ENCODE measurements at places on chromosomes 16 and 17. TPM values are rescaled to one million over a fixed set of nuclear protein-coding genes. Genes with fewer than 3 reads are reported as not detected.

The DNAH3 gene
- total RNA-seq = not detected

The PITPNM3 gene
- total RNA-seq = 4.3 TPM

The NEK8 gene
- 2.8 TPM for total RNA-seq

The TP53TG3D gene
- not detected for total RNA-seq

The RBL2 gene
- total RNA-seq = 85.3 TPM

The TBC1D3B gene
- not detected for total RNA-seq

The CFAP119 gene
- total RNA-seq = 71.2 TPM

The SCRN2 gene
- total RNA-seq = 27.1 TPM

The CIITA gene
- total RNA-seq = 7.2 TPM

The CACNG5 gene
- not detected for total RNA-seq

The SUPT6H gene
- 48.7 TPM for total RNA-seq

DNA sequence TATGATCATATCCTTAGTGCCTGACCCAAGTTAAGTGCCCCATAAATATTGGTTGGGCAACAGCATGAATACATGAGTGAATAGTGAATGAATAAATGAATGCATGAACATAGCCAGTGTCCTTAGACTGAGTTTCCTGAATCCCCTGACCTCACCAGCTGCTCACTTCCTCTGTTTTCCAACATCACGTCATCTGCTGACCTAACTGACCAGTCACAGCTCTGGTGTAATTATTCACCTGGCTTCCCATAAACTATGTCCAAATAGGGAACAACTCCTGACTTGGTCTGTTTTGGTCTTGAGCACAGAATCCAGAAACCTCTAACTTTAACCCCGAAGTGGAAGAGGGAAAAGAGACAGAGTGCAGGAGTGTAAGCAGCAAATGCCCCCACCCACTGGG is 83.4 kb downstream of the ASIC2 start:
- DNase-seq = no peak

DNA sequence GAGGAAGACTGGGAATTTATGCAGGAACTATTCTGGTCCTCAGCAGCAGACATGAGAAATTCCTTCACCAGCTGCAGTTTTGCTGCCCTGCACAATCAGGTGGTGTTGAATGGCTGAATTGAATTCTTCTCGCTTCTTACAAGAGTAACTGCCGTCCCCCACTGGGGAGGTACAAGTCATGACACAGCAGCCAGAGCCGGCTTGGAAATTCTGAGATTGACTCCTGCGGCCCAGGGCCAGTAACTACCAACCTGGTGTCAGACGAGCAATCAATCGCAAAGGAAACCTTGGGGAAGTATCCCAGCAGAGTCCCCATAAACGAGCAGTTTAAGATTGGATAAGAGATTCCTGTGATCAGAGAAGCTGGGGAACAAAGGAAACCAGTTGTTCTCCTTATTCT is 30.7 kb downstream of the KNOP1 start:
- no peak for DNase-seq

DNA sequence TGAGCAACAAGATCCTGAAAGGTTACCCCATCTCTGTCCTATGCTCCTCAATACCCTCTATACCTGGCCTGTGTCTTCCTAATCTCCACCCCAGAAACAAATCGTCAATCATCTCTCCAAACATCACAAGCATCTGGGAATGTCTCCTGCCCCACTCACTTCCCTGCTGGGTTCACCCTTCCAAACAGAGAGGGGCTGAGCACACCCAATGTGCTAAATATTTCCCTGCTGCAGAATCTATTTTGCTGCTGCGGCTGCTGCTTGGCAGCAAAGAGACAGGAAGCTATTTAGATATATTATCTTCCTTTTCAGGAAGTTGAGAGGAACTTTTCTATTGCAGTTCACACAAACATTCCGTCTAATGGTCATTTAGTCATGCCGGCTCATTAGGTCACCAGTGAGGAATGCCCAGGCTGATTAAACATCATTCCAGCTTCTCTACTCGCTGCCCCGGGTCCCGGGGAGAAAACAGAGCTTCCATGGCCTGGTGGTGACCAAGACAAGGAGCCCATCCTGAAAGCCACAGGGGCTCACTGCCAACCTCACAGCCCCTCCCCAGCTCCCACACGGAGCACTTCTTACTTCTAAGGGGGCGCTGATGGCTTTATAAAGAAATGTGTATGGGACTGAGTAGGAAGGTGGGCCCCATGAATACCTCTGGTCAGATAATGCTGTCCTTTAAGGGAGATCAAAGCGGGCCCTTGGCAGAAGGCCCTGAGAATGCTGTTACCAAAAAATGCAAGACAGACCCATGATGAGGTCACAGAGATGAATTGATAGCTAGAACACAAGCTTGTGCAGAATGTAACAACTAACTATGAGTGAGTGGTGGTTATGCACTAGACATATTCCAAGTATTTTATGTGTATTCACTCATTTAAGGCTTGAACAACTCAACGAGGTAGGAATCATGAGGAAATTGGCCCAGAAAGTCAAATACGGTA is 218.3 kb downstream of the SOX9 start:
- DNase-seq = peak; percentile 85

- no peak for DNase-seq
Measured at GRCh38 chr17:20053361-20053964, 44.3 kb downstream of the SPECC1 start.

- DNase-seq = no peak
Measured at GRCh38 chr16:15466131-15466530, 31.7 kb downstream of the BMERB1 start.

DNA sequence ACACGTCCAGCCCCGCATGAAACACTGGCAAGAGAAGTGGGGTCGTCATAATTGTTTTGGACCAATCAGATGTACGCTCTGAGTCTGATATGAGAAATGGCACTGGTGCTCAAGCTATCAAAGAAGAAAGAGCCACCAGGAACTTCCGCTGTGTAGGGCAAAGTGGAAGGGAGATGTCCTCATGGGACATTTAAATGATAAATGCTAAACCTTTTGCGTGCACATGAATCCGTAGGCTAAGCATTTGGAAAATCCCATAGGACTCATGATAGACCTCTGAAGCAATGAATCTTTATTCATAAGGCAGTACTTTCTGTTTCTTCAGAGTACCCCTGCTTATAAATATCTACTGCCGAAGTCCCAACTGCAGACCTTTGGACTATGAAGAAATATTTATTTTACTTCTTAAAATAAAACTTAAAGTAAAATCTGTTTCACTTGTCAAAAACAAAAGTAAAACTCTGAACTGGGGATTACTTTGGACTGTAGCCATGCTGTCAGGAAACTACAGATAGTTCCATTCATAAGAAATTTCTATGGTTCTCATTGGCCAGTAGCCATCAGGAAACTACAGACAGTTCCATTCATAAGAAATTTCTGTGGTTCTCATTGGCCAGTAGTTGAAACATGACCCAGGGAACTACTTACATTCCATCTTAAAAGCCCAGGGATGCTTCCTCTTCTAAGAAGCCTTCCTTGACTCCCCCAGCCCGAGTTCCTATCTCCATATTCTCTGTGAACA is 335.1 kb downstream of the HS3ST4 start:
- peak; percentile 39 for DNase-seq

DNA sequence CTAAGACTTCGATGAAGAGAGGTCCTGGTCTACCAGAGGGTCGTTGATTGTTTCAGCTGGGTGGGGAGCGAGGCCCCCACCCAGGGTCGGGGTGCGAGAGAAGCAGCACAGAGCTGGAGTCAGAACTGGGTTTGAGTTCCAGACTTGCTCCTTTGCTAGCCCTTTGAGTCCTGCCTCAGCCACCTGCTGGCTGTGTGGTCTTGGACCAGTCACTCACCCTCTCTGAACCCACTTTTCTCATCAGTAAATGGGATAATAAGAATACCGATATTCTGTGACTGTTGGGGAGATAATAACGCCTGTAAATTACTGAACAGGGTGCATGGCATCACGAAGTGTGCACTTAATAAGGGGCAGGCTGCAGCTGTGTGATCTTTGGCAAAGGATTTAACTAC is 427 bp upstream of the MMP28 start:
- DNase-seq = no peak

DNA sequence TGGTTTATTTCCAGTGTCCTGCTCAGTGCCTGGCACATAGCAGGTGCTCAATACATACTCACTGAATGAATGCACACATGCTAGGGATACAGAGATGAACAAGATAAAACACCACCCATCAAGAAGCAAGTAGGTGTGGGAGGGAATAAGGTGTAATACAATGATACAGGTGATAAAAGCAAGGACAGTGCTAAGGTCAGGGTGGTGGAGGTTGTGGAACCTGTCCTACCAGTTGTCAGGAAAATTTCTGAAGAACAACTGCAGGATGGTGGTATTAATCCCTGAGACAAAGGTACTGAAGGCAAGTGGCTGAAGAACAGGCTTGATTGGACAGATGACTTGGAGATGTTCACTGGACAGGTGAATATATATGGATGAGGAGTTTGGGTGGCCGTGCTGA is 1.8 kb downstream of the KNOP1 start:
- DNase-seq = no peak

DNA sequence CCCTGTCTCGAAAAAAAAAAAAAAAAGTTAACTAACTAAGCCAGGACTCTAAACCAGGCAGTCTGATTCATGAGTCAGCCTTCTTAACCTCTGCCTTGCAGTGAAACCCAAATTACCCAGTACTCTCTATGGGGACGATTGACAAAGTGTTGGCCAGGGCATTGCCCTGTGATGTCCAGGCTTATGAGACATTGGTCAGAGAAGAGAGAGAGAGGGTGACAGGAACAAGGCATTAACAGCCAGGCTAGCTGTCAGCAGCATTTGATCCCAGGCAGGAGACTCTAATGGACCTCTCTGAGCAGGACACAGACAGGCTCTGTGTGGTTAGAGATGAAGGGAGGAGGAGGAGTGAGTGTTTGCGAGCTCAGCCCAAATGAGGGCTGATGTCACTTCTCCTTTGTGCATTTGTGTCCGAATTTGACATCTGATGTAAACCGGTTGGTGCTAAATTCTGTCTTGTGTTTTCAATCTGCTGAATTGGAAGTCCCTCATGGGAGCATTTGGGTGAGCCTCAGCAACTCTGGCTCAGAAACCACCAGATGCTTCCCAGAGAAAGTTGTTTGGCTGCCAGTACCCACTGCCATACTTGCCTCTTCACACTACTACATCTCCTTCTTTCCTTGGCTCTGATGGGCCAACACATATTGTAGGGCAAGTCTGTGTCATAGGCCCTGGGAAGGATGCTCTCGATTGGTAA is 4.3 kb upstream of the MYL4 start:
- no peak for DNase-seq

GRCh38 chr16:83455716-83456115 is 352.1 kb upstream of the HSBP1 start:
- no peak for DNase-seq

GRCh38 chr16:26643519-26643918 is 423.2 kb upstream of the C16orf82 start:
- no peak for DNase-seq

DNA sequence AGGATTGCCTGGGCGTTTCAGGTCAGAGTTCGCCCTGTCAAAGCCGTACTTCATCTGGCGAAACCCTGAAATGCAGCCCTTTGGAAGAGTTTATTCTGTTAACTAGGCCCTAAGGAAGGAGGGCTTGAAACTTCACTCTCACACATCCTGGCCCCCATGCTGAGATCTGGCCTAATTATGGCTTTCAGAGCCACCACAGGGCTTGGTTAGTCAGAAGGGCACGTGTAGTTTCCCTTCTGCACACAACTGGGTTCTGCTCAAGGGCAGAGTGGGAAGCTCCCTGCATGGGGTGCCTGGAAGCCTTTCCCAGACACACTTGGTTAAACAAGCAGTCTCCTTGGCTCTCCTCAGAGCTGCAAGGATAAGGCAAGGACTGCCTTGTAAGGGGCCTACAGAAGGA is 397.3 kb downstream of the SHISA9 start:
- DNase-seq = no peak

DNA sequence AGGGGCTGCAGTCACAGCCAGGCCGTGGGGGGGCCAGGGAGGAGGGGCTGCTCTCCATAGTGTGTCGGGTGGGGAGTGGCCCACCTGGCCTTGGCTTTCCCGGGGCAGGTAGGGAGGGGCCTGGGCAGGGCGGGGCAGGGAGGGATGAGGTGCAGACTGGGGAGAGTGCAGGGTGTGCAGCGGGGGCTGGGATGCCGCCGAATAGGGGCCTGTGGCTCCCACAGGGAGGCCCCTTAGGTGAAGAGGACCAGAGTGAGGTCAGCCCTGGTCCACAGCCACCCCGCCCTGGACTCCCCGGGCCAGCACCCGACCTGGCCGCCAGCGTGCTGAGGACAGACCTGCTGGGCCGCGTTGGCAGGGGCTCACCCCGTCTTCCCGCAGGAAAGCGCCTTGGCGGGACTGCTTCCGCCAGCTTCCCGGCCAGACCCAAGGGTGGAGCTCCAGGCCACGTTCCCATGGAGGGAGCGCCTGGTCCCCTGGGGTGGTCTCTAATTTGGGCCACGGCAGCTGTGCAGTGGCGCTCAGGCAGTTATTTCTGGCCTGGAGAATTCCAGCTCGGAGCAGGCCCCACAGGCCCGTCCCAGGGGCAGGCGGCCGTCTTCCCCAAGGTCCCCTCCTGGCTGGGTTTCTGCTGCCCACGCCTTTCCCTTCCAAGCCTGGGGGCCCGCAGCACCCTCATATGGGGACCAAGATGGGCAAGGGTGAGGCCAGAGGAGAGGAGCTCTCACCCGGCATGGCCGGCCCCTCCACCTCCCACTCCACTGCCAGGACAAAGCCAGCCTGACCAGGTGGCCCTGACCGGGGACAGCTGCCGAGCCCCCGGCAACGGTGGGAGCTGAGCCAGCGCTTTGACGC is 27.9 kb downstream of the CACNA1H start:
- no peak for DNase-seq

- DNase-seq = peak; percentile 97
Measured at GRCh38 chr17:75549246-75550138, 24.0 kb downstream of the LLGL2 start.

- no peak for DNase-seq
Measured at GRCh38 chr17:50719924-50720794, 756 bp downstream of the LUC7L3 start.

DNA sequence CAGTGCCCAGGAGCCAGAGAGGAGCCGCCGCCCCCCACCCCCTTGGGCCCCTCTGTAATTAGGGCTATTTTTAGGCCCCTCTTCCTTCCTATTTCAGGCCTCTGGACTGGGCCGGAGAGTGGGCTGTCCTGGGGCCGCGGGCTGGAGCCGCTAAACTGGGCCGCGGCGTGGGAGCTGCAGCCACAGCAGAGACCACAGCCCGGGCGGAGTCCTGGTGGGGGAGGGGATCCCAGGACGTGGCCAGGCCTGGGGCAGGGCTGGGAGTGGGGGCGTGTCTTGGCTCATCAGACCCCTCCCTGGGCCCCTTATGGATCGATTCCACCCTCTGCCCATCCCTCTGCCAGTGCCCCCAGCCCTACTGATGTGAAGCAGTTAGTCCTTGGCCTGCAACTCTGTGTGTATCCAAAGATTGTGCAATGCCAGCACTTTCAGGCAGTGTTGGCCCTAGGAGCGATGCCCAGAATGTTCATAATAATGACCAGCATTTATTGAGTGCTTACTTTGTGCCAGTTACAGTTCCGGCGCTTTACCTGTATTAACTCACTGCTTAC is 15.0 kb upstream of the TAC4 start:
- DNase-seq = peak; percentile 29

GRCh38 chr17:5780476-5780875 is 196.2 kb upstream of the NLRP1 start:
- DNase-seq = no peak

DNA sequence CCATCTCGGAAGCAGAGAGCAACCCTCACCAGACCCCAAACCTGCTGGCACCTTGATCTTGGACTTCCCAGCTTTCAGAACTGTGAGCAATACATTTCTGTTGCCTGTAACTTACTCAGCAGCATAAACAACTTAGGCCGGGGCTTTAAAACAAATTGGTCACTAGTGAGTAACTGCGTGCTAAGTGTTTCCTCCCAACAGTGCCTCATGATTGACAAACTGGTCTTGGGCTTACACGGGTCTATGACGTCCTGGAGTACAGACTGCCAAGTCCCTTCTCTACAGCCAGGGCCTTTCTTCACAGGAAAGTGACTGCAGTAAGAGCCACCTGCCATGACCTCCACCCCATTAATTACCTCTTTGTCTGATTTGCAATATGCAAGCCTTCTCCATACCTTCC is 136.7 kb downstream of the XYLT1 start:
- no peak for DNase-seq

Data from stomach (tissue), 19 donors.